D341Med (cell line): ENCODE measurements at places on chromosomes 16 and 17.

GRCh38 chr17:55430541-55431288 is 9.1 kb upstream of the MMD start:
- DNase-seq = peak; percentile 44

- no peak for DNase-seq
Measured at GRCh38 chr16:48105976-48106375, 49.8 kb downstream of the ABCC12 start.

DNA sequence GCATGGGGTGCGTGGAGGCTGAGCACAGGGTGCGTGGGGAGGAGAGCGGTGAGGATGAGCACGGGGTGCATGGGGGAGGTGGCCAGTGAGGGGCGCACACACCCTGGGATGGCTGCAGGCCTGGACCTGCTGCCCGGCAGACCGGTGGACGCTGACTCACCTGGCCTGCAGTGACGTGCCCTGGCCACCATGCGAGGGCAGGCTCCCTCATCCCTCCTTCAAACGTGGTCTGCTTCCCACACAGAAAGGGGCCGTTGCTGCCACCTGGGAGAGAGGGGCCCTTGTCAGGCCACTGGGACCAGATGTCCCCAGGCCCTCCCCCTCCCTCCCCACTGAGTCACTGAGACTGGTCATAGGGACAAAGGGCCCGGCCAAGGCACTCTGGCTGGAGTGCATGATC is 20.1 kb upstream of the APRT start:
- no peak for DNase-seq

- peak; percentile 12 for DNase-seq
Measured at GRCh38 chr16:1900452-1900774, 17.8 kb downstream of the HS3ST6 start.
